Stimulated activated CD4-positive, alpha-beta T cell treated with anti-CD3 and anti-CD28 coated beads, Interleukin-1b, Interleukin-23, amount 100 ng/mL, for 24 hours (primary cell): ENCODE measurements at places on chromosomes 6 and 20.

DNA sequence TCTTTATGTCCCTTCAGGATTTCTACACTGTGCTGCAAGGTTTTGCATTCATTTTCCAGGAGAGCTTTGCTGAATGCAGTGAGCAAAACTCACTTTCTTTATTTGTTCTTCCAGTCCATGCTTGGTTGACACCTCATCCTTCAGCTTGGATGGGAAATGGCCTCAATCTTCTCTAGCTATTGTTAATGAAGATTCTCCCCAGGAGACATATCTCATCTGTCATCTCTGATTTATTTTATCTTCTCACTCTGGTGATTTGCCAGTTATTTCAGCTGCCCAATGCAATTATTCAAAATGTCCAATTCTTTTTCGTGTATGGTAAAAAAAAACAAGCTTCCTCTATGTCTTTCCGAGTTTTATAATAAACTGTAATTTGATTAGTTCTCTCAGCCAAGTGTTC lies 77.9 kb upstream of the PAK5 start:
- no peak for DNase-seq

DNA sequence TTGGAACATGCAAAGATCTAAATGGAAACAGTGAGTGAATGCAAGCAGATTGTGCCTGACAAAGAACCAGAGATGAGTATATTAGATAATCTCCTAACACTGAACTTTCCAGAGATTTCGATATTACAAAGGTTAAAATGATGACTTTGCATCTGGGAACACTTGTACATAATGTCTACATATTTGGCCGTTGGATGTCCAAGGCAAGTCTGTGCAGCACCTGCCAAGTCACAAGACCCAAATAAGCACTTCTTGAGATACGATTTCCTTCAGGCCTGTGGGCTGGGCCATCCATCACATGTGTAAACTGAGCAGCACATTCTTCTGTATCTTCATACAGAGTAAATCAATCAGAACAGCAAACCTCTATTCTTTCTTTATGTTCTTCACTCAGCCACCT lies 32.5 kb upstream of the SMLR1 start:
- no peak for DNase-seq

DNA sequence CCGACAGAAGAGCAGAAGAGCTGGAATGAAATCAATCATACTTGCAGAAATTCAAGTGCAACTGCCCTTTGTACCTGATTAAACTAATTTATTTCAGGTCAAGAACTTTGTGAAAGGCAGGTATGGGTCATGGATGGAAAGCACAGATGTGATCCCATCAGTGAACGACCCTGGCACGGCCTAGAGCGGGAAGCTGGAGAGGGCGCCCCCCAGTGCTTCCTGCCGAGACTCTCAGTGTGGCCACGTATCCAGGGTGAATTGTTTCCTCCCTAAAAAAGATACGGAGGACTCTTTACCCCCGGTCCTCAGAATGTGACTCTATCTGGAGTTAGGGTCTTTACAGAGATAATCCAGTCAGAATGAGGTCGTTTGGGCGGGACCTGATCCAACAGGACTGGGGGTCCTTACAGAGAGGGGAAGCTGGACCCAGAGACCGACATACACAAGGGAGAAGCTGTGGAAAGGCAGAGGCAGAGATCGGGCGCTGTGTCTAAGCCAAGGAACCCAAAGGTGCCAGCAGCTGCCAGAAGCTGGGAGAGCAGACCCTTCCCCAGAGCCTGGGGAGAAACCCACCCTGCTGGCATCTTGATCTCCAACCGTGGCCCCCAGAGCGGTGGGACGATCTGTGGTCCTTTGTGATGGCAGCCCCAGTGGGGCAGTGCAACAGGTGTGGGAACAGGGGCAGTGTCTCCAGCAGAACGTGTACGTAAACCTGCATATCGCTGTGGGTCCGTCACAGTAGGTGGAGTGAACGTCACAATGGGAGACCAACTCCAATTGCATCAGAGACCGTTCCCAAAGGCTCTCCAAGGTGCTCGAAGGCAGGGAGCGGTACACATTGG lies 91.9 kb downstream of the TAF4 start:
- DNase-seq = no peak

- no peak for DNase-seq
Observed at GRCh38 chr20:47233333-47234188, 122.9 kb downstream of the ZMYND8 start.

GRCh38 chr6:150981095-150981494 lies 115.6 kb downstream of the MTHFD1L start:
- no peak for DNase-seq

DNA sequence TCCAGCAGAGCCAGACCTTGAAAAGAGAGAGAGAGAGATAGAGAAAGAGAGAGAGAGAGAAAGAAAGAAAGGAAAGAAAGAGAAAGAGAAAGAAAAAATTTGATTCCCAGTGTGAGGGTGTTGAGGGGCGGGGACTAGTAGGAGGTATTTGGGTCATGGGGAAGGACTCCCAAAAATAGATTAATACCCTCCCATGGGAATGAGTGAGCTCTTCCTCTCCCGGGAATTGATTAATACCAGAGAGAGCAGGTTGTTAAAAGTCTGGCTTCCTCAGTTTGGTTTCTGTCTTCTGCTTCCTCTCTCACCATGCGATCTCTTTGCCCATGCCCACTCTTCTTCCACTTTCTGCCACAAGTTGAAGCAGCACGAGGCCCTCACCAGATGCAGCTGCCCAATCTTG lies 28.8 kb upstream of the CFAP206 start:
- no peak for DNase-seq

- DNase-seq = no peak
Observed at GRCh38 chr6:157314705-157315321, 8.5 kb downstream of the TMEM242 start.

GRCh38 chr20:10390709-10391108 lies 43.3 kb downstream of the MKKS start:
- DNase-seq = no peak

DNA sequence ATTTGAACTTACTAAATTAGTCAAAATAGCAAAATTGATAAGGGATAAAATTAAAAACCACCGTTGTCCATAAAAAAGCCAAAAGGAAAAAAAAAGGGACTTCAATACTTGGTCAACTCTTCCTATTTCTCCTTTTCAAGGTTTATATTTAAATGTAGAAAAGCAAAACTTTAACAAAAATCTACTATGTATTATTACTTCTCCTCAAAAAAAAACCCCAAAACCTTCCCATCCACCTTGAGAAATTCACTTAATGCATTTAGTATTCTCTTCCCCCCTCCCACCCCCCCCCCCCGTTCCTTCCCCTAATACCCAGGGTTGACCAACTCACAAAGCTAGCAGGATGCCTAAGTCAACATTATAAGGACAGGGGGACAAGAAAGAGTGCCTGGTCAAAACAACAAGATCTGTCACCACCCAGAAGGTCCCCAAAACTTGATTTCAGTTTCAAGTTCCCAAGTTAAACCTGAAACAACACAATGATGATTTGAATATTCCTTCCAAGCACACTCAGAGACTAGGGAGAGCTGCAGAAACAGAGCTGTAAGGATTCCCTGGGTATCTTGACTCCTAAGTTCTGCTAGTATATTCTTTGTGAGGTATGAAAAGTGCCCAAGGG lies 14.6 kb downstream of the GMDS start:
- DNase-seq = no peak

DNA sequence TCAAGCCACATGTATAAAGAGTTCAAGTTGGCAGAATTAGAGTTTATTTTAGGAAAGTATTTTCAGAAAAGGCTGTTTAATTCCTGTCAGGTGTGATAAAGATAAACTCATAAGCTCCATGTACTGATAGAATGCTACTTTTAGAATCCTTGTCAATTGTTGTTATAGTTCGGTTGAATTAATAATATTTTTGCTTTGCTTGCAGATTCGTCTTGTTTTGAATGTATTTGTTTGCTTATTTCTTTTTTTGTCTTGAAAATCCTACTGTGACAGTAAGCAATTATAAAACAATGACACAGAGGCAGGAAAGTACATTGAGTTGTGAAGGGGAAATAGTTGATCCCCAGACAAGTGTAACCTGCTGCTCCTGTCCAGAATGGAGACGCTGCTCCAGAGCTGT lies 333.9 kb upstream of the PLCB4 start:
- no peak for DNase-seq

DNA sequence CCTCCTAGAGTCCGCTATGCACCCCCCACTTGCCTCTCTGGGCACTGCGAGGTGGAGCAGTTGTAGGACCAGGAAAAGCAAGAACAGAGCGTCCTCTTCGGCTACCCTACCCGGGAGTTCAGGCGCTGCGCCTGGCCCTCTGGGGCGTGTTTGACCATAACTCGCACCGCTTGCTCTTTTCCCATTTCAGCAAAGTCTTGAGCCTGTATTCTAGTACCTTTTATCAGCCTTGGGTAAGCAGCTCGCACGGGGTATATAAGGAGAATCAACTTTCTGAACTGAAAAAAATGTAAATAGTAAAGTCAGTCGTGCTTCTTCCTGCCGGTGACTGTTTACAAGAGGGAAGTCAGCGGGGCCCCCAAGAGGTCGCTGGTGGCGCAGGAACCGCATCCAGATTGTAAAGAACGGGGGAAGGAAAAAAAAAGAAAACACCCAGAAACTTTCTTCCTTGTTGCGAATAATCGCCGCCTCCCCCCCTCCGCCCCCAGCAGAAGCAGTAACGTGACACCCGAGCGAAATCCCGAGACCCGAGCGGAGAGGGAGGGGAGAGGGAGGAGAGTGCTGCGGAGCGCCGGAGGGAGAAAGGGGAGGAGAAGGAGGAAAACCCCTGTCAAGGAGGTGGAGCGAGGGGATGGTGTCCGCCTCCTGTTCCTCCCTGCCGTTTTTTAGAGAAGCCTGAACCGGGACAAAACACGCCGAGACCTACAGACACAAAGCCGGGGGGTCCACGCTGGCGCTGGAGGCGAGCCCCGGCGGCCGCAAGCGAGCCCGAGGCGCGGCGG lies at the start of gene UST:
Gene UST (plus strand): TSS at position 668 of the 782 bp plus-strand sequence. CDS start 401 bp downstream, outside the sequence.
- DNase-seq = no peak

DNA sequence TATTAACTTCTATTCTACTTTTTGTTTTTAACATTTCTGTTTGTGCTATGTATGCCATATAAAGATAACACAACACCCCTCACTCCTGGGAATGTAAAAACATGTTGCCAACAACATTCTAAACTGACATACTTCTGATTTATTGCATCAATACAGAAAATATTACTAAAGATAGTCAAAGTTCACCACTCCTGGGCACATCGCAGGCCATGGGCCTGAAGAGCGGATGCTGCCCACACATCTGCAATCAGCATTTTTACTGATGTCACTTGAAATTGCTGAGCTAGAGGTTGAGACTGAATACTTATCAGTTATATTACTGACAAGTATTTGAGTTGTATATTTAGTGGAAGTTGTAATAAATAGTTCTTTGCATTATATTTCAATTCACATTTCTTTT lies 711.9 kb upstream of the EPHA7 start:
- no peak for DNase-seq

GRCh38 chr6:76682842-76683241 lies 610.4 kb upstream of the IMPG1 start:
- no peak for DNase-seq

DNA sequence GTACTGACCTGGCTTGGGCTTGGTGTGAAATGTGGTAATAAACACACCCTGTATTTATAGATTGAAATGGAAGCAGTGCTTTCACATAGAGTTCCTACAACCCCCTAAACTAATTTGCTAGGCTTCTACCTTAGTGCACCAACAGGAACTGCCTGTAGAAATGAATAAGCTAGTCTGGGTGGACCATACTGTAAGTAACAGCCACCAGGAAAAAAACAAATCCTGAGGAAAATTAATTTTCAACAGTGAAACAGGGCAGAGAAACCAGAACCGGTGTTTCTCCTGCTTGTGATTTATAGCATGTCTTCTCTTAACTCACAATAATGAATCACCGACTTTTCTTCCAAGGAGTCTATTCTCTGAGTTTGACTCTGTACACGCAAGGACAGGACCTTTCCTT lies 184.8 kb upstream of the HDAC2 start:
- DNase-seq = no peak

- DNase-seq = no peak
Observed at GRCh38 chr6:133243723-133244305, 2.7 kb downstream of the EYA4 start.

GRCh38 chr6:455006-455585 lies 63.5 kb downstream of the IRF4 start:
- peak; percentile 30 for DNase-seq

DNA sequence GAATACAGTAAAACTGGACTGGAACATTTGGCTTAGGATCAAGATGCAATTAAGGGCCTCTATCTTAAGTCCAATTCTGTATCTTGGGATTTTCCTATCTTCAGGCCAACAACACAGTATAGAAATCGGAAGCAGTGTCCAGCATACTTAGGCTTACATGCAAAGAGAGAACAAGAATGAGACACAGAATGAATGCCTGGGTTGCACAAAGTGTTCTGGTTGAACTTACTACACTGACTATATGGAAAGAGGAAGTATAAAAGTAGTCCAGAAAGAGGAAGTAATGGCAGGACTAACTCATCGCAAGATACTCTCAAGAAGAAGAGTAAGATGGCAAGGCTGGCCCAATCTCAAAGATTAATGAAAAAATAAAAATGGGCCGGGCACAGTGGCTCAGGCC lies 87.6 kb downstream of the BTBD9 start:
- DNase-seq = no peak

DNA sequence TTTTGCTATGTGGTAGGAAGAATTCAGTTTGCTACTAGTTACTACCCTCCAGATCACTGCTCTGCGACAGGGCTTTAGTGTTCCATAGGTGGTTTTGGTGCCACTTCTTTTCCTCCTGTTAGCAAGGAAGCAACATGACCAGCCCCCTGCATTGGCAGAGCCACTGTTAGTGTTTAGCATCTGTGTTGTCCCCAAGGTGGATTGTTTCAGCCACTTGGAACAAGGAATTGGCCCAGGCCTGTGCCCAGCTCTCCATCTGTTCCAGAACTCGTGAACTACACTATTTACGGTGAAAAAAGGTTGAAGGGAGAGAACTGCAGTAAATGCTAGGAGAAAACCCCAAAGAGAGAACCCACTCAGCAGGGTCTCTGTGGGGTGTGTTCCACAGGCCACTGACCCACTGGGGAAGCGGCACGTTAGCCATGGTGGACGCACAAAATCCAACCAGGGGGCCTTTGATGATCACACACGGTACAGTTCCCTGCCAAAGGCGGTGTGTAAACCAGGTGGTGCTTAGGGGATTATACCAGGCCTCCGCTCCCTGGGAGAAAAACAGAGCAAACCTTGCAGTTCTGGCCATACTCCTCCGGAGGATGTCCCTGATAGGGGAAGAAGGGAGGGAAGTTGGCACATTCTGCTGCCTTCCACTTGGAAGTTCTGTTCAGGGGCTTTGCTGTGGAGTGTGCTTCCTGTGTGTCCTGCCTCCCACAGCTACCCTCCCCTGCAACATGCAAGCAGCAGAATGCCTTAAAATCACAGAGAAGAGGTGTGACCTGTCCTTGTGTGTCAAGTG lies 72.3 kb downstream of the LYRM2 start:
- DNase-seq = no peak
